ENCODE measurements at places on chromosomes 16 and 17.
A peak's percentile ranks its signal among the peaks of the same experiment; 100 is the strongest.

GRCh38 chr16:1972490-1972877, 631 bp downstream of the TBL3 start:
- DNase-seq = no peak

DNA sequence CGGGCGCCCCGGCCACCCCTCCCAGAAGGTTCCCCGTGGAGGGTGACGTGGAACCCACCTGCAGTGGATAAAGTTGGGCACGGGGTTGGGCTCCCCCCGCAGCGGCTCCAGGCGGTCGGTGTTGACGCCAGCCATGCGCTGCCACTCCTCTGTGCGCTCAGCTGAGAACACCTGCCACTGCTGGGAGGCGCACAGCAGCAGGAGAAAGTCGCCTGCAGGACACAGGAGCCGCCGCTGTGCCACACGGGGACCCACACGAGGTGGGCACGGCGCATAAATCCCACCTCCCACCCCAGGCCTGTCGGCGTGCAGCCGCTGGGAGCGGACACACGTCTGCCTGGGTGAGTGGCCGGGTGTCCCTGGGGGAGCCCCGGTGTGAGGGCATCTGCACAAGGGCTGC, 20.7 kb downstream of the CTU2 start:
- DNase-seq = peak; percentile 60

DNA sequence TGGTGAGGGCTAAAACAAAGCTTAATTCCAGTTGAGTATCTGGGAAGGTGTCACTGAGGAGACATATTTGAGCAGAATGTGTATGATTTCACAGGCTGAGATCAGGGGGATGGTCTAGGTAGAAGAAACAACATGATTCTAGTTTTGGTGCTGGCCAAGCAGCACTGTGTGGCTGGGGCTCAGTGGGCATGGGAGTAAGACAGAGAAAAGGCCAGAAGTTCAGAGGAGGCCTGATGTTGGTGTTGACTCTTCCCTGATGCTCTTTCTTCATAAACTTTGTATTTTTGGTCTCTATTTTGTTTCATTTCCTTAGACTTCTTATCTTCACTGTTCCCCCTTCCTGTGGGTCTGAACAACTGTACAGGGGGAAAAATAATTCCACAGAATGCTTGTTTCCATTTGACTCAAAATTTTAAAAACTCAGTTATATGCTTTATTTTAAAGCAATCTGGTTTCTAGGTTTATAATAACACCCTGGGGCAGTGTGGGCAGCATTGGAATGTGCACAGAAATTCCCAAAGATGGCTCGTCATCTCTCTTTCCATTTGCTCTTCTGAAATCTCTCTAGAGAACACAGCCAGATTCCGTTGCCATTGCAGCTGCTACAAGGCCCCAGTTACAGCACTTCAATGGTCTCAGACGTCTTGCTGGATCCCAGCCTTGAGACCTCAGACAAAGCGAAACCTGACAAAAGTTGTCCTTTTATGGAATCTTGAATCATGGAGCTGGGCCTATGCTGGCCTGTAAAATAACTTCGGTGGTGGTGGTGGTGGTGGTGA, 68.3 kb downstream of the SNX11 start:
- DNase-seq = no peak

GRCh38 chr17:57539529-57540301, 205.4 kb downstream of the CCDC182 start:
- no peak for DNase-seq

GRCh38 chr17:81911969-81912368, 770 bp upstream of the PCYT2 start:
- DNase-seq = no peak

DNA sequence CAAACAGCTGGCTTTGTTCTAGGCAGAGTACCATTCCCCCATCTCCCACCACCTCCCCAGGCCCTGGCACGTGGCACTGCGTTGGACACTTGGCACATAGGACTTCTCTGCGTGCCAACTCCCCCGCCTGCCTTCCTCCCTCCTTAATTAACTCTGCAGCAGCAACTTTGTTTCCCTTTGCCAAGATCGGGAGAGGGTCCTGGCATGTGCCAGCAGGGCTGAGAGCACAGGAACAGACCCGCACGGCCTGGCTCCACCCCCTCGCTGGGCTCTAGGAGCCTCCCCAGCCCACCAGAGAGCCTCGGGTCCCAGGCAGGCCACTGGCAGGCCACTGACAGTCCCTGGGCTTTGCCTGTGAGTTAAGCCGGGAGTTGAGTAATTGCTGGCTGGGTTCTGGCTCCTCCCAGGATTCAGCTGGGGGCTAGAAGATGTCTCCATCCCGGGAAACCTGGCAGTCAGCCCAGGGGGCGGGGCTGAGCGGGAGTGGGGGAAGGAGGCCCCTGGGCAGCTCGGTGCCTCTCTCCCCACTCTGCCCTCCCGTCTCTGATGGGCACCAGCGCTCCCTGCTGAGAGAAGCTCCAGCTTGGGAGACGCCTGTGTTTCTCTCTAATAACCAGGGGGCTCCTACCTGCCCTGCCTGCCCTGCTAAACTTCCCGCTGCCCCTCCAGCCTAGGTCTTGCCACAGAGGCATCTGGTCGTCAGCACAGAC, 224.0 kb upstream of the TNRC6C start:
- DNase-seq = peak; percentile 97

DNA sequence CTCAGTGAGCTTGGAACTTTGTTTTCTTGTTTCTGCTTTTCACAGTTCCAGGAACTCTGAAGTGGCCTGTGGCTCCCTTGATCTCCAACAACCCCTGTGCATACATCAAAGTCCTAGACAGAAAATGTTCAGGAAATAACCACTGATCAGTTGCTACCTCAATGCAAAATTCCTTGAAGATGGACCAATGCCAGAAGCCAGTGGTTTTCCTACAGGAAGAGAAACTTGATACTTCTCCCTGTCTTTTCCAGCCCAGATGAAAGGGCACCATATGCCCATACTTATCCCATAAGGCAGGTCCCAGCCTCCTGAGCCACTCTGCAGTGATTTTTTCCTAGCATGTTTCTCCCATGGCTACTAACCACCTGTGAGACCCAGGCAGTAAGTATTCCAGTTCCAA, 12.3 kb upstream of the CDRT4 start:
- no peak for DNase-seq

GRCh38 chr16:51180719-51181502, 29.8 kb upstream of the SALL1 start:
- no peak for DNase-seq

DNA sequence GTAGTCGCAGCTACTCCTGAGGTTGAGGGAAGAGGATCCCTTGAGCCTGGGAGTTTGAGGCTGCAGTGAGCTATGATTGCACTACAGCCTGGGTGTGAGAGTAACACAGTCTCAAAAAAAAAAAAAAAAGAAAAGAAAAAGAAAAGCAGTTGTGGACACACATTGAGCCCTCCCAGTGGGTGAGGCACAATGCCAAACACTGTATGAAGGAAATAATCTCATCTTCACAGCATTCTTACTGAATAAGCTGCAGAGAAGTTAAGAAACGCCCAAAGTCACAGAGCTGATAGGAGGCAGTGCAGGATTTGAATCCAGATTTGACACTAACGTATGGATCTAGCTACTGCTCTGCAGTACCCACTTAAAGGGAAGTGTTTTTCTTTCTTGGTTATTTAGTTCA, 5.9 kb upstream of the LYZL6 start:
- no peak for DNase-seq

GRCh38 chr17:9380361-9380760, 195.3 kb downstream of the STX8 start:
- DNase-seq = no peak

DNA sequence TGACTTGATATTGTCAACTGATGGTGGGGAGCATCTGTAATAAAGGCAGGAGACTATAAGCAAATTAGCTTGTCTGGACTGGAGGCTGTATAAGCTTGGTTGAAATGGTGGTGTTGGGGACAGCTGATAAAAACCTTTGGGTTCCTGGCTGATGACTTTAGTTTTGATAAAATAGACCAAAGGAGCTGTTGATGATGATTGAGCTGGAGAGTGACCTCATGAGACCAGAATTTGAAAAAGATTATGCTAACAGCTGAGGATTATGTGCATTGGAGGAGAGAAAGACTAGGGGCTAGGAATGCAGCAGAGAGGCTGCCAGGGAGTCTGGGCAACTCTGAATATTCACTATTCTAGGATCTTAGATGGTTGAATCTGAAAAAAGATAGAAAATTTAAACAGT, 8.7 kb upstream of the CDC27 start:
- no peak for DNase-seq

- DNase-seq = no peak
These were observed 263.4 kb downstream of the BCAS3 start for GRCh38 chr17:60941028-60941427.

- DNase-seq = no peak
These were observed 116.1 kb upstream of the RBBP6 start for GRCh38 chr16:24423312-24423711.

- DNase-seq = peak; percentile 78
These were observed 4.3 kb downstream of the SPATA2L start for GRCh38 chr16:89697161-89697615.

- no peak for DNase-seq
These were observed 341.8 kb downstream of the WWOX start for GRCh38 chr16:78441298-78441697.

DNA sequence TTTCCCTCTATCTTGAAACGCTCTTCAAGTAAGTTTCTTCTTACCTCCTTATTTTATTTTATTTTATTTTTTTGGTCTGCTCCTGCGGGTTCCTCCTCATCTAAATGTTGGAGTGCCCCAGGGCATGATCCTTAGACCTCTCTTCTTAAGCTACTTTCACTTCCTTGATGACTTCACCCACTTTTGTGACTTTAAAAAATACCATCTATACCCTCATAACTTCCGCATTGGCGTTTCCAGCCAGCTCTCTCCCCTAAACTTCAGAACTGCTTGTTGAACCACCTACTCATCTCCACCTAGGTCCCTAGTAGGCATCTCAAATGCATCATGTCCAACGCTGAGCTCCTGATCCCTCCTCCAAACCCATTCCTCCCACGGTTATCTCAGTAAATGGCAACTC, 51.4 kb upstream of the NFAT5 start:
- no peak for DNase-seq

GRCh38 chr17:77606865-77607210, 351.7 kb upstream of the TNRC6C start:
- DNase-seq = no peak

- no peak for DNase-seq
These were observed 50.3 kb downstream of the ZFPM1 start for GRCh38 chr16:88503374-88503770.

DNA sequence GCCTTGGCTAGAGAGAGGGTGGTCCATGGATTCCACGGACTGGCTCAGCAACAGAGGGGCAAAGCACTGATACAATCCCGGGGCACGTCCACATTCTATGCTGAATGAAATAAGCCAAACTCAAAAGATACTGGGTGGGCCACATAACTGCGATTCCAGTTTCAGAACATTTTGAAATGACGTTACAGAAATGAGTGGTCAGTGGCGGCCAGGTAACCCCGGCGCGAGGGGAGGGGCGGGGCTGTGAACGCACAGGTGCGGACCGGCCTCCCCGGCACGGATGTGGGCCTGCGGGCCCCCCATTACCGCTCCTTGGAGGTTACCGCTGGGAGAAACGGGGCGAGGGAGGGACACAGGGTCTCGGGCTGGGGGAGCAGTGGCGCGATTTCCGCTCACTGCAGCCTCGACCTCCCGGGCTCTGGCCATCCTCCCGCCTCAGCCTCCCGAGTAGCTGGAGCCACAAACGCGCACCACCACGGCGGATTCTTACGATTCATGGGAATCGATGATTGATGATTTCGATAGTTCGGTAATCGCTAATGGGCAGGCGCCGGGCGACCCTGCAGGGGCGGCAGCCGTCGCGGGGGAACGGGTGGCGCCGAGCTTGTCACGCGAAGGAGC, 559 bp downstream of the MVD start:
- no peak for DNase-seq

- no peak for DNase-seq
These were observed 15.6 kb downstream of the SCGB1C2 start for GRCh38 chr17:152860-153420.

DNA sequence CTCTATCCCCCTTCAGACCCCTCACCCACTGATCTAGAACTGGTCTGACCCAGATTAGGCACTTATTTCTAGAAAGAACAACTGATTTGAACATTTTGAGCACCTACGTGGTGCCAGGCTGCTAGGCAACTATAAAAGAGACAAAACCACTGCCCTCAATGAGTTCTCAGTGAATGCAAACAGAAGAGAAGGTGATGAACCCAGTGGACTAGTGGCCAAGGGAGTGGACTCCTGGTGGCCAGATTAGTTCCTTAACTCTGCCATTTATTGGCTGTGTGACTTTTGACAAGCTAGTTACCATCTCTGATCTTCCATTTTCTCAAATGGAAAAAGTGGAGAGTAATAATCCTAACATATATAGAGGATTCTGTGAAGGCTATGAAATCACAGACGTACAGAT, 259.1 kb upstream of the SALL1 start:
- DNase-seq = no peak

- DNase-seq = no peak
These were observed 127.0 kb upstream of the NACA2 start for GRCh38 chr17:61718022-61718421.

DNA sequence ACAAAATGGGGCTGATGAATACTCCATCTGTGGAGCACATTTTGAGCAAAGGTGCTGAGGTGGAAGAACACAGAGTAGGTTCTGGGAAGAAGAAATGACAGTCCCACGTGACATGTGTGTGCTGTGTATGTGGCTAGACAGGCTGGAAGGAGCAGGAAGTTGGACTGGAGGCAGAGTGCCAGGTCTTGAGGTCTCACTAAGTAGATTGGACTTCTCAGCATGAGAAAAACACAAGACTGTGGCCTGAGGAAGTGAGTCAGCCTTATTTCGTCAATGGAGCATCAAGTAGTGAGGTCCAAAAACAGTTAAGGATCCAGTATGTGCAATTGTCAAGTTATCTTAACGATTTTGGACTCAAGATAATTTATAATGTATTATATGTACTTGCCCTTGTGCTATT, 736.5 kb downstream of the KCNJ2 start:
- no peak for DNase-seq

- DNase-seq = peak; percentile 68
These were observed 107.8 kb downstream of the GNAO1 start for GRCh38 chr16:56298948-56299596.

DNA sequence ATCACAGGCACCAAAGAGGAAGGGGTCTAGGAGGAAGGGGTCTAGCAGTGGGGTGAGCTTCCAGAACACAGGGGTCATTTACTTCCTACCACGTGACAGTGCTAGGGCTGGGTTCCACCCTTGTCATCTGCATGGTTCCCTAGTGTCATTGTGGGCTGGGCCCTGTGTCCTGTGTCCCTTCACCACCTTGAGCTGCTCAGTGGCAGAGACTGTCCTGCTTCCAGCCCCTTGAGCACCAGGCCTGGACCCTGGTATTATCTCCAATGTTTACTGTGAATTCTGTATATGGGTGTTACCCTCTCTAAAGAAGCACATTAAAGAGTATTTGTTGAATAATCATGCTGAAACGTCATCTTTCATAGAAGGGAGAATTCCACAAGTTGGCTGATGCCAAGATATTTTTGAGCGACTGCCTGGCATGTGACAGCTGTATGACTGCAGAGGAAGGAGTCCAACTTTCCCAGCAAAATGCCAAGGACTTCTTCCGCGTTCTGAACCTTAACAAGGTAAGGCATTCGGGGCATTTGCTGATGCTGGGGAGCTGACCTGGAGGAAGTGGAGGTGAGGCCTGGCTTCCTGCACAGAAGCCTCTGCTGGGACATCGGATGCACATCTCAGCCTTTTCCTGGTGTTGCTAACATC, 5.5 kb downstream of the NARF start:
- DNase-seq = no peak

GRCh38 chr16:74896389-74897370, 88.2 kb downstream of the WDR59 start:
- DNase-seq = no peak

Measured in NCI-H345 (cell line).